Cardiac septum (tissue), 1 donor: ENCODE measurements at places on chromosomes 6 and 20. TPM values are rescaled to one million over a fixed set of nuclear protein-coding genes. Genes with fewer than 3 reads are reported as not detected.
A peak's percentile ranks its signal among the peaks of the same experiment; 100 is the strongest.

DNA sequence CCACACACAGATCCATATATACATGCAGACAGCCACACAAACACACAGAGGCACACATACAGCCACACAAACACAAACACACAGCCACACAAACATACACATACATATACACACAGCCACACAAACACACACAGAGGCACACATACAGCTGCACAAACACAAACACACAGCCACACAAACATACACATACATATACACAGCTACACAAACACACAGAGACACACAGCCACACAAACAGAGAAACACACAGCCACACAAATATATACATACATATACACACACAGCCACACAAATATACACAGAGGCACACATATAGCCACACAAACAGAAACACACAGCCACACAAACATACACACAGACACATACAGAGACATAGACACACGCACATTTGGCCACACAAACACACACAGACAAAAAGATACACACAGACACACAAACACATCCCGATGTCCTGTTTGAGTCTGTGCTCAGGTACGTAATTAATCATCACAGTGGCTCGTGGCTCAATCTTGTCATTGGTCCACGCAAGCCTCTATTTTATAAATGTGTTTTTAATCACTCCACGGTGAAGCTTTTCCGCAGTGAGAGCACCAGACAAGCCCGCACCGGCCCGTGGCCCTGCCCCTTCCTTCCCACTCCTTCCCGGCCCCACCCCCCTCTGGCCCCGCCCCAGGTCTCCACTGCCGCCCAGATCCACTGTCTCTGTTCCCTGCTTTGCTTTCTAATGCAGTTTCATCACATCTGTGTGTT lies 135.3 kb downstream of the CDH4 start:
- DNase-seq = no peak

DNA sequence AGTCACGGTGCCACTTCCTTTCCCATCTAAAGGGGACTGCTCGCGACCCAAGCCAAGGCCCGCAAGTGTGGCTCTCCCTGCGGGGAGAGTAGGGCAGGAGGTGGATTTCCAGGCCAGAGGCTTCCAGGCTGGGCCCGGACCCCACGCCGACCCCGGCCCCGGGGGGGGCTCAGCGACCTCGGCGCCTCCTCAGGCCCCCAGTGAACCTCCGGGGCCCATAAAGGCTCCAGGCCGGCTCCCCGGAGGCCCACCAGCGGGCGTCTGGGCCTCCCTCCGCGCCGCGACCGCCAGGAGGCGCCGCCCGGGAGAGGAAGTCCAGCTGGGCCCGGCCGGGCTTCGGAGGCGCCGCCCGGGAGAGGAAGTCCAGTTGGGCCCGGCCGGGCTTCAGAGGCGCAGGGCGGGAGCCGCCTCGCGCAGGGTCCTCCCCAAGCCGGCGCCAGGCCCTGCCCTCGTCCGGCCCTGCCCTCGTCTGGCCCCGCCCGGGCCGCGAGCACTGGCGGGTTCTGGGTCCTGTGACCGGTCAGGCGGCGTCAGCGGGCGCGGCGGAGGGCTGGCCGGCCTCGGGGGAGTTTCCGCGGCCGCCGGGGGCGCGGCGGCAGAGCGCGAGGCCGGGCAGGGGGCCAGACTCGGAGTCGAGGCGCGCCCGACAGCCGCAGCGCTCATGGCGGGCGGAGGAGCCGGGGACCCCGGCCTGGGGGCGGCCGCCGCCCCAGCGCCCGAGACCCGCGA lies at the start of gene RAB32:
Gene RAB32 (plus strand): TSS at position 623 of the 729 bp plus-strand sequence. CDS start 39 bp downstream, at position 662.
- peak; percentile 97 for DNase-seq

DNA sequence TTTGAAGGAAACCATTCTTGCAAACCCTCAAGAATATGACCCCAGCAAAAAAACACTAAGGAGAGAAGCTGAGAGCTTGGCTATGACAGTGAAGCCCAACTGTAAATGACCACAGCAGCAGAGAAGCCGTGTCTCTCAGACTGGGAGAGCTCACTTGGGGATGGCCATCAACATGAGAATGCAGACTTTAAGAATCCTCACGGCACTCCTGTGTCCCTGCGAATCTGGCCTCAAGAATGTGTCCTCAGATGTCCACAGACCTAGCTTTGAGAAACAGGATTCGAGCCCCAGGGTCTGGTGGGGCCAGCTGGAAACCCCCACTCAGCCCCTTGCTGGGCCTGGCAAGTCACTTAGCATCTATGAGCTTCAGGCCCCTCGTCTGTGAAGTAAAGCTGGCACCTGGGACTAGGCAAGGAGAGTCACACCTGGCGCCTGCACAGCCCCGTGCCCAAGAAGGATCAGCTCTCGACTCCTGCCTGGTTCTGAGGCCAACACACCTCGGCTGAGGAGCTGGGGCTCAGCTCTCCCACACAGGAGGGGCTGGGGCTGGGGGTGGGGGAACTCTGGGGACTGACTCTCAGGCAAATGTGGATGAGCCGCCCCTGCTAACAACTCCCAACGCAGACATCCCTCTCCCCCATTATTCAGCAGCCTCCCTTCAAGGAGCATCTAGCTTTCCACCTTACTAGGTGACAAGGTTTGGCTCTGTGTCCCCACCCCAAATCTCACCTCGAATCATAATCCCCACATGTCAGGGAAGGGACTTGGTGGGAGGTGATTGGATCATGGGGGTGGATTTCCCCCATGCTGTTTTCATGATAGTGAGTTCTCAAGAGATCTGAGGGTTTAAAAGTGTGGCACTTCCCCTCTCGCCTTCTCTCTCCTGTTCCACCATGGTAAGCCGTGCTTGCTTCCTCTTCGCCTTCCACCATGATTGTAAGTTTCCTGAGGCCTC lies 97.7 kb downstream of the GRM4 start:
- DNase-seq = no peak

Gene MUCL3
- total RNA-seq = not detected

Gene SNRPB
- total RNA-seq = 53.0 TPM

Gene EFCAB8
- not detected for total RNA-seq

GRCh38 chr6:117381749-117382148 lies 44.0 kb downstream of the ROS1 start:
- DNase-seq = no peak

Gene CAGE1
- total RNA-seq = not detected

DNA sequence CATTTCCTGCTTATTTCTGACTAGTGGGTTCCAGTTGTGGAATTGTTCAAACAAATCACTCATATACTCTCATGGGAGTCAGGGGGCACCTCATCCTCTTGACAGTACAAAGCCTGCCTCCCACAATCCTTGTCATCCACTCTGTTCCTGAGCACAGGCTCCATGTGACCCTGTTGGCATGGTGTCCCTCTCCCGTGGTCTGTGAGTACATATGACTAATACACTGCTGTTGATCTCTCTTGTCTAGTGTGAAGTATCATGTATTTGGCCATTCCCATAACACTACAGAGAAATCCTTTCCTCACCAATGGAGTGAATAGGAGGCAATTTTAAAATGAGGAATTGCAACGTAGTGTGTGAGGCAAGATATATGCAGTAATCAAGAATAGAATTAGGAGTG lies 185.3 kb downstream of the OGFRL1 start:
- DNase-seq = peak; percentile 80

DNA sequence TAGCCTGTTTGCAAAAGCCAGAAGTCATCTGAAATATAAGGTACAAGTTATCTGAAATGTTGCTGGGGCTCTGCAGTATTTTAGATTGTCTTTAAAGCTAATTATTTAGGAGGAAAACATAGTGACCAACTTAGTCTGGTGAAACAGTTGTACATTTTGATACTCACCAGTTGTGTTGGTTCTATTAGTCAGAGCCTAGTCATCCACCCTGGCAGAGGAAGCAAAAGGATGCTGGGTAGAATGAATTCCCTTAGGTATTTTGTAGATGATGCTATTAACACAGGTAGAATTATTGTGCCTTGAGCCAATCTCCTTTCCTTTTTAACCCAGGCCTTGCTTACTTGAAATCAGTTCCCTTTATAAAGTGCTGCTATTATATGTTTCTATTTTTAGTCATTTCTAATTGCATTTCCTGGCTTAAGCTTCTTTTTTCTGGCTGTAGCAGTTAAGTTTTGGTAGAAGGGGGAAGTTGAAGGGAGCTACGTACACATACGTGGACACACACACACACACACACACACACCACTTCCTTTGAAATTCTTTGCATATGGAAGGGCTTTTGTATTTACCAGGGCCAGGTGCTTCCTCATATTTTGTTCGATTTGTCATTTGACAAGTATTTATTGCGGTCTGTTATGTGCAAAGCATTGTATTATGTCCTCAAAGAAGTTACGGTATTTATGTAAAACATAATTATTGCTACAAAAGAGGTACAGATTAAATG lies 82.4 kb downstream of the RTN4IP1 start:
- no peak for DNase-seq

Gene GTF2H4
- total RNA-seq = 16.0 TPM

Gene EYA2
- total RNA-seq = 0.40 TPM

Gene SRMS
- not detected for total RNA-seq

Gene SERPINB1
- 26.4 TPM for total RNA-seq

Gene TAGAP
- total RNA-seq = 0.75 TPM

DNA sequence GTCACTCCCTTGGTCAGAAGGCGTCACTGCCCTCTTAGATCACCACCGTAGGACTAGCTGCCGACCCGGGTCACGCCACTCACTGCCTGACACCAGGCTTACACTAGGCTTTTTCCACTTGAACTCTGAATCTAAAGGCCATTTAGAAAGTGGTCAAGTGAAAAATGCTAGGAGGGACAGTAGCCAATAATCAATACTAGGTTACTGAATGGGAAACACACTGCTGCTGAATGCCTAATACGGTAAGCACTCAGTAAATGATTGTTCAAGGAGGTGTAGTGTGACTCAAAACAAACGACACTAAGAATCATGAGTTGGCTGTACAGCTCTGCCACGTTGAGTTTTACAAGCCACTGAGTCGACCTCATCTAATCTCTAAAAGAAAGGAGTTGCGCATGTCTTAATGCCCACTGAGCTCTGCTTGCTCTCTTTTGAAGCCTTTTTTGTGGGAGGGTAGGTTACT lies 760 bp upstream of the IBTK start:
- no peak for DNase-seq

- no peak for DNase-seq
Observed at GRCh38 chr6:41713650-41714291, 21.6 kb downstream of the TFEB start.

Gene GPSM3
- total RNA-seq = 6.9 TPM

DNA sequence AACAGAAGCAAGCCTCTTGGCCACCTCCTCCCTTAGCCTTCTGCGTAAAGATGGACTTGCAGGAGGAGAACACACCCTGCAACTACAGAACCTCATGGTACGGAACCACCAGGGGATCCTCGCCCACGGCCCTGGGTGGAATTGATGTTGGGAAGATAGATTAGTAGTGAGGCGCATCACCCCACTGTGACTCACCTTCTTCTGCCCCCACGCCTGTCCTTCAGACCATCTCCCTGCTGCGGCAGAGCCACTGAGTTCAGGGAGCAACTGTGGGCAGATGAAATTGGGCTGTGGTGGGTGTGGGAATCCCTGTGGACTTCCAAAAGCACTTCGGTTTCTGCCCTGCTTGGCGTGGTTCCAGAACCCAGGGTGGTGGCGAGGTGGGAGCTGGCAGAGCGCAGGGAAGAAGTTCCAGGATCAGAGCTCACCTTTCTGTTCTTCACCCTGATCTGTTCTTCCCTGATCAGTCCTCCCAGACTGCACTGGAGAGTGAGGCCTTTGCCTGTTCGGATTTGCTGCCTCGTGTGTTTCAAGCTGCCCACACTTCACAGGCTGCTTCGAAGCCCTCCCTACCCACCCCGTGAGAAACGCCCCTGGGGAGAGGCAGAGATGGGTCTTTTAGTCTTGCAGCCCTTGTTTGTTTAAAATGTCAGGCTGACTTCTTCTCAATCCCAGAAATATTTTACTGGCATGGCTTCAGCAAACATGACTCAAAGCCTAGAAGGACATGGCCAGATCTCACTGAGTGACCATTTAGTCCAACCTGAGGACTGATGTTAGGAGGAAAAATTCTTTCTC lies 92.8 kb upstream of the MLN start:
- DNase-seq = no peak

Gene LAMA2
- 344 TPM for total RNA-seq

DNA sequence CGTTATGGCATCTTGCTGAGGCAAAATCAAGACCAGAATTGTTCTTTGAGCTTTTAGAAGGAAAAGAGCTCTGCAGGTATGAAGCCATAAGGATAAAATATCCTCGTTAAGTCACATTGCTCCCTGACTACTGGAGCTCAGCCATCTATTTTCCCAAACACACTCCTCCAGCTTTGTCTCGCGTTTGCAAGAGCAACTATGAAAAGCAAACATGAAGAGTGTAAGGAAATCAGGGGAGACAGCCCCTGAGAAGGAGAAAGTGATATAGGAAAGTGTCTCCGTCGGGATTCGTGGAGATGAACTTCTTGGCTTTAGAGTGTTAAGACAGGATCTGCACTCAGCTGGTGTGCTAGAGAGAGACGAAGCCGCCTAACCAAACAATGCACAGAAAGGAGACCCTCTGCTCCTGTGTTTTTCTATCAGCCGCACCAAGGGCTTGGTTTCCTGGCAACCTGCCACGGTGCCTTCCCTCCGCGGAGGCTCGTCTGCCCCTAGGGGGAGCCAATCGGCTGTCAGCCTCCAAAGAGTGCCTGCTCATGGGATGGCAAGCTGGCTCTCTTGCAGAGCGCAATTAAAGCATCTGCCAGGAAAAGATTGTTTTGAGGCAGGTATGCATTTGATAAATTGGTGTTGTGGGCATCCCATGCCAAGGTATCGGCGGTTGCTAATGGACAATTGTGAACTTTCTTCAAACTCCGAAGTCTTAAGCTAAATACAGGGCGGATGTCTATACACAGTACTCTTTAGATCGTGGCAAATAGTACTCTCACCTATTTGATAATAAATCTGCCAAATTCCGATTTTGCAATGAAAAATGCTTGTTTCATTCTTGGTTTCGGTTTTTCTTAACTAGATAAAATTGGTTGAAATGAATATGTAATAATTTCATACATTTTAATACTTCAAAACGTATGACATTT lies 603.2 kb downstream of the RNF144B start:
- peak; percentile 80 for DNase-seq

- DNase-seq = no peak
Observed at GRCh38 chr20:40265825-40266533, 423.1 kb downstream of the MAFB start.

Gene ID1
- 163 TPM for total RNA-seq

Gene PPP1R14C
- total RNA-seq = 91.5 TPM

GRCh38 chr6:5260111-5260620 lies 584 bp downstream of the LYRM4 start:
- no peak for DNase-seq

Gene ALDH5A1
- total RNA-seq = 17.4 TPM

Gene MAP7
- 1.5 TPM for total RNA-seq

- no peak for DNase-seq
Observed at GRCh38 chr20:38961530-38962043, 557 bp upstream of the DHX35 start.

Gene CYP21A2
- 2.0 TPM for total RNA-seq

DNA sequence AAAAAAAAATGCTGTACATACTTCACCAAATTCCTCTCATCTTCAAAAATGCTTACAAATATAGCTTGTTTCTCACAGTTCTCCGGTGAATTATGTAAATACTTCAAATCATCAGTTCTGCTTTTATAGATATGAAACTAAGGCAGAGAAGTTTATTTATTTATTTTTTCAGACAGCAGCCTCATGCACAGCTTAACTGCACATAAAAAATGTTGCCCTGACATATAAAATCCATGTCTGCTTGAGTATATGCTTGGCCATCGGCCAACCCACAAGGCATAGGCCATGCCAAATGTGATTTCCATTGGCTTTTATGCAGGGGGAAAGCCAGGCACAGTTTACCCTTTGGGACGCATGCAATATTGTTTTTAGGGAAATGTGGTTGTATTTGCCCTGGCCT lies 57.3 kb upstream of the PHACTR2 start:
- no peak for DNase-seq
